ENCODE measurements at places on chromosomes 16 and 17.

DNA sequence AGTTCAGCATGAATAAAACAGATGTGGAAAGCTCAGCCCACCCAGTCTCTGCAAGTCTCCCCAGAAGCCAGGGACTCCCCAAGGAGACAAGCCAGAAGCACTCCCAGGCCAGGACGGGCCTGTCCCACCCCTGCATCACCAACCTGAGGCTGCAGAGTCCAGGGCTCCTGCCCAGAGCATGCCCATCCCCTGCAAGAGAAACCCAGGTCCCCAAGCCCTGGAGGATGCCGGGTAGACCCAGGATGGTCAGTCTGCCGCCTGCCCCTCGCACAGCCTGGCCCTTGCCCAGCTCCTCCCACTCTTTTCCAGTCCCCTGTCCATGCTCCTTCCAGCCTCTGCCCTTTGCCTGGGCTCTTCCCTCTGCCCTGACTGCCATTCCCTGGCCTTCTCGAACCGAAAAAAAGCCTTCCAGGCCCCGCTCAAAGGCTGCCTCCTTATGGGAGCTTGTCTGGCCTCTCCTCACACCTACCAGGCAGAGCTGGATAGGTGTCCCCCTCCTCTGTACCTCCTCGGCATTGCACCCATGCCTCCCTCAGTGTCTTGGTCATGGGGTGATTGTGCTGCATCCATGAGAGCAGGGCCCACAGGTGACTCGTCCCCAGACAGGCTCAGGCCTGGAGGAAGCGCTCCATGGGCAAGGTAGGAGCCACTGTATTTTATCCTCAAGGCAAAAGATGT lies 44.8 kb downstream of the BEAN1 start:
- DNase-seq, result no peak

- no peak for DNase-seq
These were observed 53.1 kb upstream of the SREBF1 start for GRCh38 chr17:17889922-17890321.

GRCh38 chr16:10663146-10663545 lies 31.6 kb downstream of the TEKT5 start:
- DNase-seq, result no peak

- no peak for DNase-seq
These were observed 39.4 kb upstream of the CDH5 start for GRCh38 chr16:66326991-66327513.

- DNase-seq, result no peak
These were observed 538.3 kb downstream of the NPIPA7 start for GRCh38 chr16:16917191-16917785.

DNA sequence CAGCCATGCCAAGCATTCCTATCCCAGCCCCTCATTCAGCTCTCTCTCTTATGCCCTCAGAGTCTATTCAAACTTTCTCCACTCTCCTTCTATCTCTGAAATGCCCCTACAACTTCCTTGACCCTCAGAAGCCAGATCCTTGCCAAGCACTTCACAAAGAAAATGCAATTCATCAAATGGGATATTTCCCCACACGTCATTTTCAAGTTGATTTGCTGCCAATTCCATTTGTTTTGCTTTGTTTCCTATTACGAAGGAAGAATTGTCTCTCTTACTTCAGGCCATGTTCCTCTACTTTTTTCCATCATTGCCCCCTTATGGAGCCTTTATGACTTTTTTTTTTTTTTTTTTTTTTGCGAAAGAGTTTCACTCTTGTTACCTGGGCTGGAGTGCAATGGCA lies 9.2 kb upstream of the ALOX12 start:
- DNase-seq, result no peak

- no peak for DNase-seq
These were observed 653.8 kb downstream of the CDH8 start for GRCh38 chr16:61382435-61382834.

DNA sequence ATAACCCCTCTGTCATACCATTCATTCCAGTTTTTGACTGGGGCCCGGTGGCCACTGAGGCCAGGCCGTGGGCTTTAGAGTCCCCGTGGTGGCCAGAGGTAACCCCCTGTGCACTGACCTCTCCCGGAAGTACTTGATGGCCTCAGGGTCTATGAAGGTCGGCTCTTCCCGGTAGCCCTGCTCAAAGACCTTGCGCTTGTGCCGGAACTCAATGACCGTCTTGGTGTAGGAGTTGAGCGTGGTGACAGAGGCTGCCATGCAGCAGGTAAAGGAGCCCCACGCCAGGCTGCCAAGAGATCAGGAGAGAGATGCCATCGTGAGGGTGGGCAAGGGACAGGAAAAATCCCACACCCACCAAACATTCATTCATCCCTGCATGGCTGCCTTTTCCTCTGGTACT lies 234.8 kb downstream of the GSG1L start:
- no peak for DNase-seq
